CD4-positive, alpha-beta T cell treated with Interleukin-15 for 4 hours (primary cell): ENCODE measurements at places on chromosomes 4 and X.

DNA sequence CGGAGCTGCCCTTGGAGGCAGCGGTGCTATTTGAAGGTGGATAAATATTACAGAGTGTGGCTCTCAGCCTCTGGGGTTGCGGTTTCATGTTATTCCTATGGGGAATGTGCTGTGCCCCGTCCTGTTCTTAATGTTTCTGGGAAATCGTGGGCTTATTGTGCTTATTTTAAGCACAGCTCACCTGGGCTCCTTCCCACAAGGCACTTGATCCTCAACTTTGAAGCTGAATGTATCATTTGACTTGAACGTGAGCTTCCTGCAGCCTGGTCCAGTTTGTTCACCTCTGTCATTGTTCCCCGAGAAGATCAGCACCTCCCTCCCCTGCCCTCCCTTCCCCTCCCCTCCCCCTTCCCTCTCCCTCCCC lies 3.9 kb downstream of the SORCS2 start:
- no peak for DNase-seq

DNA sequence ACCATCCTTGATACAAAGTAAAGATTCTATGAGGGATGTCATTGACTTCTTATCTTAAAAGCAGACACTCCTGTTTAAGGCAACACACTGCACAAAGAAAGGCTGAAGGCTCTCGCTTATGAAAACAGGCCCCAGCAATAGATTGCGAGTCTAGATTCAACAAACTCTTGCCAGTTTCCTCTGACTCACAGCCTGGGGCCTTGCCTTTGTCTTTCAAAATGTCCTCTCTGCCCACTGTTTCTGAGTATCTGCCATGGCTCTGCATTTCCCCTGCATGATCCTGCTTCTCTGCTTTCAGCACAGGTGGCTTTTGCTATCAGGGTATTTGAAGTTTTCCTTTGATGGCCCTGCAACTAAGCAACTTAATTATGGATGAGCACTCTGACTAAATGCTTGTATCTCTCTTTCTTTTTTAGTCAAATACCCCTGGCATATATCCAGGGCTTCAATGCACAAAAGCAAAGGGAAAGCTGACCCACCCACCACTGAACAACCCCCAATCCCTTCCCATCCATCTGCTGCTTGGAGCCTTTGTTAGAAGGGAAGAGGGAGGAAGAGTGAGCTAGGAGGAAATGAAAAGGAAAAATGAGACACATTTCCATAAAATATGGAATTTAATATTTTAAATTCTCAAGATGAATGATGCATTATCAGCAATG lies 32.2 kb downstream of the NDP start:
- no peak for DNase-seq

- no peak for DNase-seq
These were observed 64.6 kb downstream of the ZAR1 start for GRCh38 chr4:48554606-48555005.

DNA sequence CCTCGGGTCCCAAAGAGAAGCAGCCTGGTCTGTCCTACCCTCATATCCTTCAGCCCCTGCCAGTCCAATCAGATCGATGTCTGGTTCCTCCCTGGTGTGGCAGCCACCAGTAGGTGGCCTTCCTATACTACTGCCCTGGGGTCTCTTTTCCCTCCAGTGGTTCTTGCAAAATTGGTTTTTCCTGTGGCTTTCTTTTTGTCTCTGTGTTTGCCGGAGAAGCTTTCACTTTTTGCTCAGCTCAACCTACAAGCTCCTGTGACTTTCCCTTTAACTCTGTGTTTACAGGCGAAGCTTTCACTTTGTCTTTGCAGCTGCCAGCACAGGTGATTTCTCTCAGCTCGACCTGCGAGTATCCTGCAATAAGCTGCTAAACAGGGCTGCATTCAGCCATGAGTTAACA lies 46.8 kb downstream of the UGT2A3 start:
- DNase-seq = no peak

GRCh38 chrX:148885203-148885602 lies 384.8 kb downstream of the AFF2 start:
- no peak for DNase-seq

DNA sequence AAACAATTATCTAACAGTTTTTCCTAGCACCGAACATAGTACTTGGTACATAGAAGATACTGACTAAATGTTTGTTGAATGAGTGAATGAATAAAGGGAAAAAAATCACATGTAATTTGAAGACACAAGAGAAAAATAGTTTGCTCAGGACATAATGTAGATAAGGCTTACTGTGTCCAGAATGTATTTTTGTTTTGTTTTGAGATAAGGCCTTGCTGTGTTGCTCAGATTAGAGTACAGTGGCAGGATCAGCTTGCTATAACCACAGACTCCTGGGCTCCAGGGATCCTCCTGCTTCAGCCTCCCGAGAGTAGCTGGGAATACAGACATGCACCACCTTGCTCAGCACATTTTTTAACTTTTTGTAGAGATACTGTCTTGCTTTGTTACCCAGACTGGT lies 6.5 kb downstream of the FAM199X start:
- no peak for DNase-seq

DNA sequence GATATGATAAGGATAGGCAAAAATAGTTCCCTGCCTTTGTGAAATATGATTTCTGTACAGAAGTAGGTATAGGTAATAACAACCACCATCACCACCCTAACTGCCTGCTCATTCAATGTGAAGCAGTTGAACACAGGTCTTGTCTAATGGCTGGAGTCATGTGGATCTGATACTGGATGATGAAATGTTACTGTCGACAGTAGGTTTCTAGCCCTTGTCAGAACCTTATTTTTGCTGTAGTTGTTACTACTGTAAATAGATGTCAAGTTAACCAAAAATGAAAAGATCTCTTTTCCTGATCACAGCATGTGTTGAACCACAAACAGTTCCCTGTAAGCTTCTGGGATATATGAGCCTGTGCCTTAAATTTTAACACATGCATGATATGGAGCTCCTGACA lies 142.9 kb downstream of the FRAS1 start:
- no peak for DNase-seq

DNA sequence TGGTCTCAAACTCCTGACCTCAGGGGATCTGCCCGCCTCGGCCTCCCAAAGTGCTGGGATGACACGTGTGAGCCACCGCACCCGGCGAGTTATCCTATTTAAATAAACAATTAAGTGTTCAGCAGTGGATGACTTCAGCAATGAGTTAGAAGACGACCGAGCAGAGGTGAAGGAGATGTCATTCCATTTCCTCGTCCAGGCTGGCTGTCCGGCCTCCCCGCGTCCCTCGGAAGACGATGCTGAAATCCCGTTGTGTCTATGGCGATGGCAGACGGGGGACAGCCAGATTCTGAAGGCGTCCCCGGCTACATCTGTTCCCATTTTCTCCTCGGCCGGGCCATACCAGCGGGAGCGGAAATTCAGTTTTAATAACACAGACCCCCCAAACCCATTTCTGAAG lies 209.8 kb downstream of the CRLF2 start:
- DNase-seq = no peak

- no peak for DNase-seq
These were observed 218.7 kb upstream of the HS3ST1 start for GRCh38 chr4:11647433-11647832.
